ENCODE measurements at places on chromosomes 2 and 18. TPM values are rescaled to one million over a fixed set of nuclear protein-coding genes. Genes with fewer than 3 reads are reported as not detected.

Gene SLC40A1
- polyA plus RNA-seq, result 53.1 TPM

Gene CHCHD5
- polyA plus RNA-seq, result 37.2 TPM

Gene EIF2B4
- 56.0 TPM for polyA plus RNA-seq

Gene LYG2
- 0.09 TPM for polyA plus RNA-seq
